ENCODE measurements at places on chromosomes 3 and 15.
A peak's percentile ranks its signal among the peaks of the same experiment; 100 is the strongest.

DNA sequence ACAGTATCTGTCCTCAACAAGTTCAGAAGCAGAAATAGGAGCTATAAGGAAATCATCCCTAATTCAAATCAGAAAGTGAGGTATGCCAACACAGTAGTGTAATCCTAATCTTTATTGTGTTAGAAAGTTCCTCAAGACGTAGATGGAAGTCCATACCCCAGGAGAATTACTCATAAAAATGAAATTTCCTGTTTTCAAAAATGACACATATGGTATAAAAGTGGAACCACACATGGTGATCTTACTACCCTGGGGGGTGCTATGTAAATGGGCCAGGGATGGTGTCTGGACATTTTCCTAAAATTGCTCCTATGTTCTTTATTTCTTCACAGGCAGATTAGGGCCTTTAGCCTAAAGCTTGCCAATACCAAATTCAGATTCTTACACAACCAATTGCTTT lies 204.1 kb downstream of the ARRDC4 start:
- no peak for DNase-seq

GRCh38 chr15:69685512-69686452 lies 233.2 kb downstream of the RPLP1 start:
- no peak for DNase-seq

DNA sequence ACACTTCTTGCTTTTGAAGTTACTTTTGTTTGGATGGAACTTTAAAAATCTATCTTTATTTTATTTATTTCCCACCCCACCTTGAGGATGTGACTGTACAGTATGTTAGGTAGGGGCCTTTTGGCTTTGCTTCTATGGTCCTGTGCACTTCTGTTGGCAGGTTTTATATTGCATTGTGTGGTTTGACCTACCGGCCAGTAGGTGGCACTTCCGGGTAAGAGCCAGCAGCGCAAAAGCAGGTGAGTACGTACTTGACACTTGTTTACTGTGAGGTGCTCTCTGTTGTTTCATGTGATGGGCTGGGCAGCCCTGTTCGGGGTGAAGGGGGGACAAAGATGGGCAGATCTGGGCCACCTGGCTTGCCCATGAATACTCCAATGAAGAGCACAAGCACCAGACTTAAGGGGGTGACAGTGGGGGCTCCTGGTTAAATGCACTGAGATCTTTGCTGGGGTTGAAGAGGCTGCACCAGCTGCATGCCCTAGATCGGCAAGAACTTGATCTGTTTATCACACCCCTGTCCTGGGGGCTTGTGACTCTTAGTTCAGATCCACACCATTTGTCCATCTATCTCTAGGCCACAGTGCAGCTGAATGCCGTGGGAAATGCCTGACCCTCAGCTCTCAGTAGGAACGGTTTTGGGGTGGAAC lies 131.6 kb downstream of the NLGN1 start:
- DNase-seq = no peak

DNA sequence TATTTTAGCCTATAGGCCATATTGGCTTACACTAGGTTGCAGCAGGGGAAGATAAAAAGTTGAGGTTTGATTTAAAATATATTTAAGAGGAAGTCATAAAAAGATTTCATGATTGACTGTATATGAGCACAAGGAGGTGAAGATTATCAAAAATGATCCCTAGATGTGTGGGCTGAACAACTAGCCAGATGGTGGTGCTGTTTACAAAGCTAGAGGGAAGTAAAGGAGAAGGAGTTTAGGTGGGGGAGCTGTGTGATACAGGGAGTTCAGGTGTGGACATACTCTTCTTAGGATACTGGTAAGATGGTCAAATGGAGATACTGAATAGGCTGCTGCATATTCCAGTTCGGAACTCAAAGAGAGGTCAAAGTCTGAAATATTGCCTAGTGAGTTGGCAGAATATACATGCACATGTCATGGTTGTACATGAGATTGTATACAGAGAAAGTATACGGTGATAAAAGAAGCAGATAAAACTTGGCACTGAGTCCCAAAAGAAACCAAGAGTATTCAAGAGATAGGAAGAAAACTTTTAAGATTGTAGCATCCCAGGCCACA lies 727.8 kb downstream of the NLGN1 start:
- no peak for DNase-seq

- DNase-seq = no peak
Observed at GRCh38 chr3:12177126-12177525, 18.4 kb upstream of the TIMP4 start.

- peak; percentile 54 for DNase-seq
Observed at GRCh38 chr3:183158551-183159006, 4.0 kb downstream of the LAMP3 start.

DNA sequence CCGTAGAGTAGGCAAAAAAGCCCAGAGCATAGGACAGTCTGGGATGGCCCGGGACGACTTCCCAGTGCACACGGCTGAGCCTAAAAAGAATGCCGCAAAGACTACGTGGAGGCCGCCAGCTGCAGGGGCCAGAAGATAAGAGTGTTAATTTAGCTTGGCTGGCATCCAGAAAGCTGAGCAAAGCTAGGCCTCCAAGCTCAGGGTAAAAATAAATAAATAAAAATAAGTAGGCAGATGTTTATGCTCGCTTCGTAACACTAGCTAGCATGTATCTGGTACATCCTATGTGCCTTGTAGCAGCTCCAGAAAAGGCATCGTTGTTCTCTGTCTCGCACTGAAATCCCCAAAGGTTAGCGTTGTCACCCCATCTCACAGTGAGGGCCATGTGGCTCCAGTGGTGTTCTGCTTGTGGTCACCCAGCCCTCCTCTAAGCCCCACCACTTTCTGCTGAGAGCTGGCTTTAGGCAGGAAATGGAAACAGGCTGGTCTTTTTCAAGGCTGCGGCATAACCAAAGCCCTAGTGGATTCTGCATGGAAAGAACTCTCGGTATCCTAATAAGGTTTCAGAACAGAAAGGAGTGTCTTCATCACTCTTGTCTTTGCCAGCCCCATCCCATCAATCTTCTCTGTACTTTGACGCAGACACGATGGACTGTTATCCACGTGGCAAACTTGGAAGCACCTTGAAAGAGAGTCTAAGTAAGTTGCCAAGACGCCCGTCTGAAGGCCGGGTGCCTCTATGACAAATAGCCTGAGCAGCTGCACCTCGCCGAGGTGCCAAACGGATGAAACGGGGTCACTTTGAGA lies 58.1 kb upstream of the MEF2A start:
- no peak for DNase-seq

DNA sequence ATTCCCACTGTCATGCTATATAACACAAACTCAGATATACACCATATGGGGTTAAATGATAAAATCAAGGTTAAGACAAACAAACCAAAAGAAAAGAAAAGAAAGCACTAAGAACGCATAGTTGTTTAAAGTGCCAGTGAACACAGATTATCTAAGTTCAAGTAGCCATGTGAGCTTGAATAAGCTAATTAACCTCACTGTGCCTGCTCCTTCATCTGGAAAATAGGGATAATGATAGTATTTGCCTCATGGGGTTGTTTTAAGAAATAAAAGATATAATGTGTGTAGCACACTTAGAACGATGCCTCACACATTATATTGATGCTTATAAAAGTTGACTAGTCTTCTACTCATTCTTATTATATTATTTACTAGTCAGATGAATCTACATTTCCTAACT lies 72.6 kb upstream of the IL12A start:
- no peak for DNase-seq

GRCh38 chr3:67458408-67458807 lies 196.0 kb downstream of the SUCLG2 start:
- DNase-seq = no peak

DNA sequence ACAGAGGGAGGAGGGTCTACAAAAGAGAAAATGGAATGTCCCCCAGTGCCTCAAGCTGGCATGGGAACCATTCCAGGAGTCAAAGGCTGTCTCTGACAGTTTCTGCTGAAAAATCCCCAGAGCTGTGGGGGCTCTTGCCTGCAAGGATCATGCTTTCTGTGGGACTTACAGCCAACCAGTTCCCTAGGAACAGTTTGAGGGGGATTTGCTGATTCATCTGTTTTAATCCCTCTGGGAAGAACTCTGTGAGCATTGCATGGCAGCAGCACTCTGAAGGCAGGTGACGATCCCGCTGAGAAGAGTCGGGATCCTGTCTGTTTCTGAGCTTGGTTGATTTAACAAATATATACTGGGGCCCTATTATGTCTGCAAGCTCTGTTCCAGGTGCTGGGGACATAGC lies 176.0 kb downstream of the SSR3 start:
- DNase-seq = no peak

DNA sequence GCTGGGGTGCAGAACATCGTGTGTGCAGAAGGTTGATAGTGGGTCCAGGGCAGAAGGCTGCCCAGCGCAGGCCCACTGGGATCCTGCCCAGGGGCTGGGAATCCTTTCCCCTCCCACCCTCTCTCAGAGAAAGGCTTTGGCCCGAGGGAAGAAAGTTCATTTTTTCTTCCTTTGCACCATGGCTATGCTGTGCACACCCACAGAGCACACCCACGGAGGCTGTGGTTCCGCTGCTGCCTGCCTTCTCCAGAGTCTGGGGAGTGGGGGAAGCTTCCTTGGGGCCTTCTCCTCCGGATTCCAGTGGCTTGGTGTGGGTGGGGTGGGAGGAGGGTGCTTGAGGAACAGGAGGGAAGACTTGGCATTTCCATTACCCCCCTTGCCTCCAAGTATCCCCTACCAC lies 7.0 kb upstream of the PRKCD start:
- no peak for DNase-seq

DNA sequence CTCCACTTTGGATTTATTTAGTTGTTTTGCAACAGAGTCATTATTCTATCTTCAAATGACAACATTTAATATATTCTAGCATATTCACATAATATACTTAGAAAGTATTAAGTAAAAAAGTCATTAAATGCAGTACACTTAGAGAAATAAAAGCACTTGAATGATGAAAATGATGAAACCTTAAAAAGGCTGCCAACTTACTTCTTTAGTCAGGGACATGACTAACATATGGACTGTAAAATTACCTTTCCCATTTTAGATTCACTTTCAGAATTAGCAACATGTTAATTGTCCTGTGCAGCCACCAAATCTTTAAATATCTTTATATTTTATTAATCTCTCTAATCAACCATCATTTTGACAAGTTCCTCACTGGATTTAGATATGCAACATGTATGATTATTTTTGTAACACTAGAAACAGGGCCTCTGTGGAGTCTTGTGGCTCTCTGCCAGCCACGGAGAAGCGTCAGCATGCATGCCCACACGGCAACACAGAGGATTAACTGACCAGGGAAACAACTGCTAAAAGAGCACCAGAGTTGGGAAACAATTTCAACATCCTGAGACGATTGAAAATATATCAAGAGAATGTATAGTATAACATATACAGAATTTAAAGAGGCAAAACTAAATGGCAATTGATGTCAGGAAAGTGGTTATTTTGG lies 95.7 kb downstream of the ANO10 start:
- no peak for DNase-seq

DNA sequence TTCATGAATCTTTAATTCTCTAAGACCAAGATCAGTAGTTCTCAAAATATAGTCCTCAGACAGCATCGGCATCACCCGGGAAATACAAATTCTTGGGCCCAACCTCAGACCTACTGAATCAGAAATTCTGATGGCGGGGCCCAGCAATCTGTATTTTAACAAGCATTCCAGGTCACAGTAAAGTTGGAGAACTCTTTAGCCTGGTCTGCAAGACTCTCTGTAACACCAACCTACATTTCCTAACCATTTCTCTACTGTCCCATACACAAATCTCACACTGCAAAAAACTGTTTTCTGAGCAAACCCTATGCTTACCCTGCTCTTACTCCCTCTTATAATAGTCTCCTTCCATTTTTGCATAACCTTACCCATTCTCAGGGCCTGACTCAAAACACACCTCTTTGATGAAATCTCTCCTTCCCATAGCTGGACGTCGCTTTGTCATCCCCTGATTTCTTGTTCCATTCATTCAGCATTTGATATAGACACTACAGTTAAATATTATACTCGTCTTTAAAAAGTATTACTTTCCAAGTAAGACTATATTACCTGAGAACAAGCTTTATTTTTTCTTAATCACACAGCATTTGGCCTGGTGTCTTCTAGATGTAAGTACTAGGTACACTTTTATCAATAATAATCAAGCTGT lies 83.3 kb upstream of the MYO5C start:
- DNase-seq = no peak

DNA sequence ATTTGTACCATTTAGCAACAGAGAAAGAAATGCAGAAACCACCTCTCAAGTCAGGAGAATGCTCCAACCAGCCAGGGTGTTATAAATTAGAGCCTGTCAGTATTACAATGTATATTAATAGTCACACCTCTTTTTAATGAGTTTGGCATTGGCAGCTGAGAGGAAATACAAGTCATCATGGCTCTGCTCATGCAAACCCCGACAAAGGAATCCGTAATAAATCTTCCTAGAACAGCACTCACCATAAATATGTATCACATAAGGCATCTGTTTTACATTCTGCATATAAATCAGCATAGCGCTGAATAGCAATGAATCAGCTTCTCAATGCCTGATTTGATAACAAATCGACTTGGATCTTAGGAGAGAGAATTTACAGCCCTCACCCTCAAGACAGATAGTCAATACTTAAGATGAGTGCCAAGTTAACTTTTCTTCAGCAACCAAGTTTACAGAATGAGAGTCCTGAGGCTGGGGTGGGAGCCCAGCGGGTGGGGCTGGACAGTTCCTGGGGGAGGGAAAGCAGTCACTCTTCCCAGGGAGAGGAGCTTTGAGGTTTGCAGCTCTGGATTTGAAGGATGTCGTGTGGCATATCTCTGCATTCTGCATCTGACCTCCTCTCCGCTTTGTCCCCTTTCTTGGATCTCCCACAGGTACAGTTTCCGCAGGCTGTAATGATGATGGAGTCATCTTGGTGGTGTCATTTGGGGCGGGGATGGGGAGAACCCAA lies 1034.4 kb upstream of the NR2F2 start:
- DNase-seq = no peak

GRCh38 chr15:76576523-76577279 lies 240.1 kb downstream of the ISL2 start:
- DNase-seq = no peak

- DNase-seq = no peak
Observed at GRCh38 chr3:150779402-150779858, 16.5 kb upstream of the SIAH2 start.

GRCh38 chr3:149572796-149573414 lies 84.9 kb downstream of the WWTR1 start:
- DNase-seq = no peak

DNA sequence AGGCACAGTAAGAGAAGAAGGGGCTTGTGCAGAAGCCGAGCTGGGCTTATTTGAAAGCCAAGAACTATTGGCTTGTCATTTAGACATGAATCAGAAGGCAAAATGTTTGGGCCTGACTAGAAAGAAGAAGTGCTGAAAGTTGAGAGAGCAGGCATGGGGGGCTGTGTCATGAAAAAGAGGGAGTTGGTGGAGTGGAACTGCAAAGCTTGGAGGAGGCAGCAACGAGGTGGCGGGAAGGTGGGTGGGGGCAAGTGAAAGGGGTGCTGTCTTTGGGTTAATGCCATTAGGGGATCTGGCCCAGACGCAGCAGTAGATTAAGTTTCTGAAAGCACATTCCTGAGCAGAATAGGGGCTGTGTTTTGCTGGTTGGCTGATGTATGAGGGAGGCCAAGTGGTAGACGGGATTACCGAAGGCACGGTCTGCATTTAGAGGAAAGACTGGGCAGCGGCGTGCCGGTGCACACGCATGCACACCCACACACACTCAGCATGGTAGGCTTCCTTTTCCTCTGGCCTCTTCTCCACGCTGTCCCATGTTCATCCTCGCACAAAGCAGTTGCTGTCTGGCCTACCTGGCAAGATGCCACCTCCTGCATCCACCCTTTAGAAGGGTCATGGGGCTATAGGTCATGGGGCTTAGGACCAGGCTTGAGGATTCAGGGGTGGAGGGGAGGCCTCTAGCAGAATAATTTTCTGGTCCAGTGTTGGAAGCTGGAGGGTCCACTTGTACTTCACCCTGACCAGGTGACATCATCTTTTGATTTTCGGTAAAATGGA lies 43.0 kb downstream of the BOC start:
- DNase-seq = no peak
